ENCODE measurements at places on chromosomes 3 and 15.

GRCh38 chr15:96351761-96352603 is 21.5 kb downstream of the NR2F2 start:
- peak; percentile 46 for DNase-seq

DNA sequence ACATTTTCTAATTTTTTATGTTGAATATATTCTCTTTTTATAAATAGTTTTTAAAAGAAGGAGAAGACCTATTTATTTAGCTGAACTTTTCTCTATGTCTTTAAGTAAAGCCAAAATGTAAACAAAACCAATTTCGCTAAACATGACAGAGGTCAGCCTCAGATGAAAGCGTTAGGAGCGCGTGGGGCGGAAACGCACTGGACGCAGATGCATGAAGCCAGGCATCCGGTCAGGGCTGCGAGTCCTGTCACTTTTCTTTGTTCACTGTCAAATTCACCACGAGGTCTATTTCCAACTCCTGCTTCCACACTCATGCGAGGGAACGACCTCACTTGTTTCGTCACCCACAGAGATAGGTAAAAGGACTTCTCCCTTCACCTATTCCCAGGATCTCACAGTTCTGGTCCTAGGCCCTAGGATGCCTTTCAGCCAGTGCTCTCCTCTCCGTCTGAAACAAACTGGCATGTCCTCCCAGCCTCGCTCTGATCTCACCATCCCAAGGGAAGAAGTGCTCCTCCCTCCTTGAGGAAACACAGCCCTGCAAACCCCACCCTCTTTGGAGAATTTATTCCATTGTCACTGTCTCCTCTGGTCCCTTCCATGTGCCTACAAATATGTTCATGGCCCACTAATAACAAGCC is 57.9 kb downstream of the ITGB5 start:
- DNase-seq = no peak

DNA sequence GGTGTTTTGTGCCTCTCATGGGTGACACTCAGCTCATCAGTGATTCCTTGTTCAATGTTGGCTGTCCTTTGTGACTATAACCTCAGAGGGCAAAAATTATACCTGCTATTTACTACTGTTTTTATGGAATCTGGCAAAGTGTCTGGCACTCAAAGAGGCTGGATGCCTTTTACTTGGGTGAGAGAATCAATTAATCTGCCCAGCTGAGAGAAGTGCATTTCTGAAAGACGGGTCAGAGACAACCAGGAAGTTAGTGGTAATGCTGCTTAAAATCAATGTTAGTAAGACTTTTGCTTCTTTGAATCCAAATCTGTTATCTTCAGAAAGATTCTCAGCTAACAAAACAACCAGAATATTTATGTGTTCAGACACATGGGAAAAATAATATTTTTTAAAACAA is 436.2 kb upstream of the SUCLG2 start:
- no peak for DNase-seq

DNA sequence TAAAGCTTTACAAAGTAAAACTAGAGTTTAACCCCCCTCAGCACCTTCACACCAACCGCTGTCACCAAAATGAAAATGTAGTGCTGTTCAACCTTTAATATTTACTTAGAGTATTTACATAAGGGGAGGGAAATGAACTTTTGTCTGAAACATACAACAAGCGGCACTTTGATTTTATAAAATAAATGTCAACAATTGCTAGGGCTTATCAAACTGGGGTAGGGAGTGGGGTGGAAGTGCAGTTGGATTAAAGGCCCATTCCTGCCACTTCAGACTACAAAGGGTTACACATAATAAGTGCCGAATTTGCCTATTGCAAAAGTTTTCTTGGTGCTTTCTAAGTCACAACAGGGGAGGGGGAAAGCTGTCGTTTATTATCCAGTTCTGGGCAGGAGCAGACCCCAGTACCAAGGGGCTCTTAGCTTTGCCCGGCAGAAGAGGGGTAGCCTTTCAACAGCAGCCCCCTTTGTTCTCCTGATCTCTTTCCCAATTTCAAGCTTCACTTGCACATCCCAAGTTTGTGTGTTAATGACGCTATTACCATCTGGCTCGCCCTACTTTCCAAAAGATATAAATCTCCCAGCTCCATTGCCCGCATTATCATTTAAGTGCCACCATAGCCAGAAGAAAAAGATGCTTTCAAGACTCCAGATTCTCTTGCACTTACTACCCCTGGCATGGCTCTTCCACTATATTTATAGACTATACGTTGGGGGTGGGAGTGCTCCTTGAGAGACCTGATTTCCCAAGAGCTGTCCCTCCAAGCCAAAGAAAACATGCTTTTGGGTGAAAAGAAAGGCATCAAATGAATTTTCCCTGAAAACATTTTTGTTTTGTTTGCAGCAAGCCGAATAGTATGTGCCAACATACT is 17.0 kb downstream of the SOX2 start:
- DNase-seq = no peak

- DNase-seq = no peak
Measured at GRCh38 chr3:188575501-188575900, 421.5 kb downstream of the LPP start.

- no peak for DNase-seq
Measured at GRCh38 chr3:123150449-123151215, 51.1 kb upstream of the SEC22A start.

GRCh38 chr3:67920969-67921368 is 266.6 kb upstream of the SUCLG2 start:
- DNase-seq = no peak

GRCh38 chr15:25439369-25439836 is 579 bp upstream of the UBE3A start:
- no peak for DNase-seq

DNA sequence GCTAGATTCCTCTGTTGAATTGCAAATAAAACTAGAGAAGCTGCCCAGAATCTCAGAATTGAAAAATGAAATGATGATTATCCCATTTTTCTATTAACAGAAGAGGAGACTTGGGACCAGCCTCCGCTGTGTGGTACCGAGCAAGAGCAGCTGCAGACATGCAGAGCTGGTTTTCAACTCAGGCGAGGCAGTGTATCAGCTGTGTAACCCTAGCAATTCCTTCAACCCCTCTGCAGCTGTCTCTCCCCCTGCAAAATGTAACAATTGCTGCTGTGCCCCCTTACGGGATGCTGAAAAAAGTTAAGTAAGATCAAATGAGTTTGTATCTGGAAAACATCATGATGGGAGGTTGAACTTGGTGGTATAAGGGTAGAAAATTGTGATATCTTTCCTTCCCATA is 98.5 kb upstream of the C3orf80 start:
- no peak for DNase-seq
